Activated T-cell treated with anti-CD3 and anti-CD28 coated beads for 24 hours (primary cell): ENCODE measurements at places on chromosomes 3 and 15.
A peak's percentile ranks its signal among the peaks of the same experiment; 100 is the strongest.

GRCh38 chr3:170506556-170506955 is 79.3 kb downstream of the SLC7A14 start:
- DNase-seq = no peak

- no peak for DNase-seq
Measured at GRCh38 chr3:30835667-30836066, 58.8 kb downstream of the GADL1 start.

DNA sequence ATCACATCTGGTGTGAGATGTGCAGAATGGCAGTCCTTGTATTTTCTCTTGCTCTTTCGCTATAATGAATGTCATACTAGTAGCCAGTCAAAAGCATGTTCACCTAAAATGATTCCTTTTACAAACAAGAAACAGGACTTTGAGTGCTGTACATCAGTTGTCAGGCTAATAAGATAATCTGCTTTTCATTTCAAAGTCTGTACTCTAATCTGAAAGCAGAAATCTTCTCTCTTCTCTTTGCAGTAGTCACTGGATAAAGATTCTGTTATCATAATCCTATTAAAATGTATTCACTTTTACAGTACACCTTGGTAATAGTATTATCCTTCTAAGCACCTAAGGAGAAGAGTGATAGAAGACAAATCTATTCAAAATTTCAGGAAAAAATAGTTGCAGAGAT is 300.1 kb downstream of the MFSD1 start:
- DNase-seq = no peak

DNA sequence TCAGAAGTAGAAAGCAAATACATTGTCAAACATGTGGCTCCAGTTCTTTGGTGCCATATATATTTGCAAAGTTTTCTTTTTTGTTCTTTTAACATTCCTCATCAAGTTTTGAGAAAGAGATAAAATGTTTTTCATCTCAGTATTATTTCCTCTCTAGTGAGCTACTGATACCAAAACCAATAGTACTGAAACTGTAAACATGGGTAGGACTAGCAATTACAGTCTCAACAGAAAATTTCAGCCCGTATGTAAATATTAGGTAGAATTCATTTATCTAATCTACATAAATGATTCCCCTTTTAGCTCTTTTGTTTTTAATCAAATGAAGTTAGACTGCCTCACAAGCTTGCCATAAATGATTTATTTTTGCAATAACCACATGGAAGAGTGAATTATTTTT is 21.4 kb downstream of the SECISBP2L start:
- no peak for DNase-seq

- DNase-seq = no peak
Measured at GRCh38 chr3:186506857-186507256, 37.3 kb downstream of the CRYGS start.

- DNase-seq = no peak
Measured at GRCh38 chr3:14146381-14147065, 21.7 kb downstream of the TMEM43 start.

DNA sequence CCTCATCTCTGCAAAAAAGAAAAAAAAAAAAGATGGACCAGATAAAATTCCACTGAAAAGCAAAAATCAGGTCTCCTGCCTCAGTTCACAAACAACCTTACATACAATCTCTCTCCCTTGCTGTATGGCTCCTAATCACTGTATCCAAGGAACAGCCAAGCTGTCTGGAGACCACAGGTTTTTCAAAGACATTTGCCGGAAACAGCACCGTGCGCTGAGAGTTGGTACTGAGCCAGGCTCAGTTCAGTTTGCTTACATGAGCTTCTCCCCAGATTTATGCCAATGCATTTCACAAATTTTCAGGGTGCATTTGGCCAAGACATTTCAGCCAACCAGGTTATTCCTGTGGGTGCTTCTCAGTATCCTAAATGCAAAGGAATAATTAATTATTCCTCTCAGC is 4.1 kb downstream of the ACP3 start:
- no peak for DNase-seq

DNA sequence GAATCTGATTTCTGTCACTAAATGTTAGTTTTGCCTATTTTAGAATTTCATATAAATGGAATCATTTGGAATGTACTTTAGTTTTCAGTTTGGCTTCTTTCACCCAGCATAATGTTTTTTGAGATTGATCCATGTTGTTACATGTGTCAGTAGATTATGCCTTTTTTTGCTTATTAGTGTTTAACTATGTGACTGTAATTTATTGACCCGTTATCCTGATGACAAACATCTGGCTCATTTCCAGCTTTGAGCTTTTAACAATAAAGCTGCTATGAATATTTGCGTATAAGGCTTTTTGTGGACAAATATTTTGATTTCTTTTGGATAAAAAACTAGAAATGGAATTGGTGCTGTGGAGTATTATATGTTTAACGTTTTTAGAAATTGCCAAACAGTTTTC is 254.5 kb upstream of the CFAP20DC start:
- DNase-seq = no peak

GRCh38 chr3:11236588-11237461 is 35.4 kb upstream of the ATG7 start:
- peak; percentile 67 for DNase-seq

- DNase-seq = no peak
Measured at GRCh38 chr3:196057760-196058331, 24.0 kb downstream of the TFRC start.

DNA sequence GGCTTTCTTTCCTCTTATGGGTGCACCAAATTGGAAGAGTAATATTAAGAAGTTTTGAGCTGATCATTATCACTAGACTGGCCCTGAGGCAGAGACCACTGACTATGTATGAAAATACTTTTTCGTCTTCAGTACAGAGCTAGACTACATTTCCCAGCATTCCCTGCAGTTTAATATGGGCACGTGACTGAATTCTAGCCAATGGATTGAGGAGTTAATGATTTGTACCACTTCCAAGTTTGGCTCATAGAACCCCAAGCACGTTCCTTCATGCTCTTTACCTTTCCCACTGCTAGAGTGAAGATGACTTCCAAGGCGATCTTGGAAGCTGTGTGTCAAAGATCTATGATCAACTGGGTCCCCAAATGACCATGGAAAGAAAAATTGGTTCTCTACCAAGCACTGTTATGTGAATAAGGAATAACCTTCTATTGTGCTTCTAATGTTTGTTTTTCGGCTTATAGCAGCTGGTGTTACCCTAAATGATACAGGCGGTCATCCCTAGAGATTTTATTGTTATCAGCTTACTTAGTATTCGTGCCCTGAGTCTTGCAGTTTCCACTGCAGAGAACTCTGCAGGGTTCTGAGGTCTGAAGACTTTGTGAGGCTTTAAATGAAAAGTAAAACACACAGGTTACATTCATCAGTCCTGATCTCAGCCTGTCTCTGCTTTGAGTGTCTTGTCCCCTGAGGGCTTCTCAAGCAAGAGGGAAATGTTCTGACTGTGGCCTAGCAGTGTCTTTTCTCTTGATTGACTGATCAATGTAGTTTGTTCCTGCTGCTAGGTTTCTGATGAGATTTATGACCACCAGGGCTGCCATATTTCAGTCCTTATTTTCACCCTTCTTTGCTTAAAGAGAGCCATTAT is 486.8 kb downstream of the PDCD6IP start:
- no peak for DNase-seq

DNA sequence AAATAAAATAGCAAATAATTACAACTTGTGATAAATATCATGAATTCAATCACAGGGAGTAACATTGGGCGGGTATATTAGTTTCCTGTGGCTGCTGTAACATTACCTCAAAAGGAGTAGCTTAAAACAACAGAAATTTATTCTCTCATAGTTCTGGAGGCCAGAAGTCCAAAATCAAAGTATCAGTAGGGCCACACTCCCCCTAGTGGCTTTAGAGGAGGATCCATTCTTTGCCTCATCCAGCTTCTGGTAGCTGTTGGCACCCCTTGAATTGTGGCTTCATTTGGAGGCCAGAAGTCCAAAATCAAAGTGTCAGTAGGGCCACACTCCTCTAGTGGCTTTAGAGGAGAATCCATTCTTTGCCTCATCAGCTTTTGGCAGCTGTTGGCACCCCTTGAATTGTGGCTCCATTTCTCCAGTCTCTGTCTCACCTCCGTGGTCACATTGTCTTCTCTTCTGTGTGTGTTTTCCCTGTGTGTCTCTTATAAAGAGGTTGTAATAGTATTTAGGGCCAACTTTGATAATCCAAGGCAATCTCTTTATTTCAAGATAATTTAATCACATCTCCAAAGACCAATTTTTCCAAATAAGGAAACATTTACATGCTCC is 3.1 kb upstream of the CFAP20DC start:
- DNase-seq = no peak

GRCh38 chr15:93942269-93942694 is 289.1 kb upstream of the MCTP2 start:
- no peak for DNase-seq

- peak; percentile 59 for DNase-seq
Measured at GRCh38 chr3:172107403-172107802, 68.0 kb downstream of the FNDC3B start.

GRCh38 chr3:182631183-182632076 is 161.9 kb upstream of the ATP11B start:
- no peak for DNase-seq

GRCh38 chr15:74955796-74956647 is 550 bp downstream of the RPP25 start:
- peak; percentile 59 for DNase-seq

DNA sequence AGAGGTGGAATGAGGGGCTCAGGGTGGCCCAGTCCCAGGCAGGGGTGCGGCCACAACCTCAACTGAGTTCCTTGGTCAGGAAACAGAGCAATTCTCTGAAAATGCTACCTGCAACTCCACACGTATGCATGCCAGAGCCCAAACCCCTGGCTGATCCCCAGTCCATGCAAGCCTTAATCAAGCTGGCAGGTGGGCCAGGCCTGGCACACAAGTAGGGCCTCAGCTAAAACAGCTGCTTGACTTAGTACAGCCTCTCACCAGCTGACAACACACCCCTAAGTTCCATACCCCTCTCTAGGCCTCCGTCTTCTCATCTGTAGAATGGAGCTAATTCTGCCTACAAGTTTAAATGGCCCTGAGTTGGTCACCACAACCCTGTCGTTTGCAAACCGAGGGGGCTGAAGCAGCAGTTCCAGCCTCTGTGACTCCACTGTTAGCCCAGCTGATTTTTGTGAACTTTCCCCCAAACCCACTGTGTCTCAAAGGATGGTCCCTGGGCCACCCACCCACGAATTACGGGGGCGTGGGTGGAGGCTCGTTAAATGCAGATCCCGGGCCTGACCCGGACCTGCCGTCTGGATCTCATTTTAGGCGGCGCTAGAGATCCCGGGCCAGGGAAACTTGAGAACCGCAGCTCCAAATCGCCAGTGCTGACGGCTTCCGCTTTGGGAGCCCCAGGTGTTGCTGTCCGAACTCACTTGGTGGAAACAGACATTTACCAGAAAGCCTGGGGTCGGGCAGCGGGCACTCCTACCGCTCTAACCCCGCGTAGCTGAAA is 927 bp downstream of the CHDH start:
- DNase-seq = no peak

DNA sequence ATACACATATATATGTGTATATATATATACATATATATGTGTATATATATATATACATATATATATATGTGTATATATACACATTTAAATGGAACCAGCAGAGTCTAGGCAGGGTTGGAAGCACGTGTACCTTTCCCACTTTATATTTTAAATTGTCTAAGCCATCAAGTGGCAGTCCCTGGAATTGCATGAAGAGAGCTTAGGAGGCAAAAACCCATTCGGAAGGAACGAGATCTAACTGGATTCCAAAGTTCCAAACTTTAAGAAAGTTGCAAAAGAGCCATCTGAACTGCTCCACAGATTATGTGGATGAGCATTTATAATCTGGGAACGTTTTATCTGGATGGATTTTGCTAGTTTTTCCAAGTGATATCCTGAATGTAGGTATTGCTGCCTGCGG is 186.5 kb downstream of the FOXP1 start:
- DNase-seq = no peak

DNA sequence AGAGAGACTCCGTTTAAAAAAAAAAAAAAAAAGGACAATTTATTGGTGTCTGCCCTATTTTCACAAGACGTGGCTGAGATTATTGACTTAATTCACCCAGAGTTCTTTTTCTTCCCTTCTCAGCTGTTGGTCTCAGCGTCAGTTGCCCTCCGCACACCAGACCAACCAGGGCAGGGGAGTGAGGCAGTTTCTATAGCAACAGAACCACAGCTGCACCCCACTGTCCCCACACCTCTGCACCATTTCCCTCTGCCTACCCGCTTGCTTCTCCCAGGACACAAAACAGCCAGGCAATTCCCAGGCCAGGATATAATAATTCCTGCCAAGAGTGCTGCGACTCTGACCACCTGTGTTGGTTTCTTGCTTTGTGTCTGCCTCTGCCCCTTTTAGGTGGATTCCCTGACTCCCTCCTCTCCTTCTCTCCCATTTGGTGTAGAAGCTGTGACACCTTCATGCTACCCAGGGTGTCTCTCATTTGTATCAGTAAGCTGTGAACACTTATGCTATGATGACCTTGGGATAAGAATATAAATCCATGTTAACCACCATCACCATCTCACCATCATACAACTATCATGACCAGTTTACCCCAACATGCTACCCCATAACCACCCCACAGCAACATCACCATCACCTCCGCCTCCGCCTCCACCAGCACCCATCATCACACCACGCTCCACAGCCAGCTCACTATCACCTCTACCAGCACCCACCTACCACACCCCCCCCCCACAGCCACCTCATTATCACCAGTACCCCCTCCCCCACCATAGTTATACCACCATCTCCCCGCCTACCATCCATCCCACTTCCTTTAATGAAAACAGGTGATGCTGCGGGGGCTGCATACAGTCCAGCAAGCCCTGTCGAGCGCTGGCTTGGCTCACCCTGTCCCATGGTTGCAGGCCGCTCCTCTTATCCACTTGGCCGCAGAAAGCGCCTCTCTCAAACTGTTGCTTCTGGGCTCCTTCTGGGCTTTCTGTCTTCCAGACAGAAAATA is 589 bp downstream of the EPB42 start:
- DNase-seq = no peak

GRCh38 chr15:60548101-60548500 is 69.2 kb upstream of the ICE2 start:
- DNase-seq = peak; percentile 59

- DNase-seq = no peak
Measured at GRCh38 chr3:46946416-46946815, 30.1 kb downstream of the CCDC12 start.

GRCh38 chr15:33314069-33314468 is 3.3 kb downstream of the RYR3 start:
- no peak for DNase-seq

GRCh38 chr15:99522288-99522687 is 43.5 kb upstream of the MEF2A start:
- no peak for DNase-seq

DNA sequence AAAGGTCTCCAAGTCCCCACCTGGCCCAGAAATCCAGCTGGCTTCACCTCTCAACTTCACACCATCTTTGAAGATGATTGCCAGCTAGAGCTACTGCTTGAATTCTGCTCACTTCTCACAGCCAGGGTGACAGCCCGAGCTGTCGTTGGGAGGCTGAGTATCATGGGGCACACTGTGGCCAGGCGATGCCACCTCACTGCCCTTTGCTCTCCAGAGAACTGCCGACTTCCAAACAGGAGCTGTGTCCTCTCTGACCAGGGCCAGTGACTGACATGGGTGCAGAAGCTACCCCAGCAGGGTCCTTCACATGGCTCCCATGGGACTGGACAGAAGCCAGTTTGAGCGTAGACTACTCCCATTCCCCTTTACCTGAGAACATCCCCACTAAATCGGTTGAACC is 254.0 kb downstream of the GABRB3 start:
- DNase-seq = no peak
